ENCODE measurements at places on chromosomes 12 and 14.

DNA sequence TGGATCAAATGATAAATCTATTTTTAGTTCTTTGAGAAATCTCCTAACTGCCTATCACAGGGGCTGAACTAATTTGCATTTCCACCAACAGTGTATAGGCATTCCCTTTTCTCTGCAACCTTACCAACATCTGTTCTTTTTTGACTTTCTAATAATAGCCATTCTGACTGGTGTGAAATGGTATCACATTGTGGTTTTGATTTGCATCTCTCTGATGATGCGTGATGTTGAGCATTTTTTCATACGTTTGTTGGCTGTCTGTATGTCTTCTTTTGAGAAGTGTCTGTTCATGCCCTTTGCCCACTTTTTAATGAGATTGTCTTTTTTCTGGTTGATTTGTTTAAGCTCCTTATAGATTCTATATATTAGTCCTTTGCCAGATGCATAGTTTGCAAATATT lies 67.1 kb downstream of the IFNG-AS1 start:
- DNase-seq: no peak

DNA sequence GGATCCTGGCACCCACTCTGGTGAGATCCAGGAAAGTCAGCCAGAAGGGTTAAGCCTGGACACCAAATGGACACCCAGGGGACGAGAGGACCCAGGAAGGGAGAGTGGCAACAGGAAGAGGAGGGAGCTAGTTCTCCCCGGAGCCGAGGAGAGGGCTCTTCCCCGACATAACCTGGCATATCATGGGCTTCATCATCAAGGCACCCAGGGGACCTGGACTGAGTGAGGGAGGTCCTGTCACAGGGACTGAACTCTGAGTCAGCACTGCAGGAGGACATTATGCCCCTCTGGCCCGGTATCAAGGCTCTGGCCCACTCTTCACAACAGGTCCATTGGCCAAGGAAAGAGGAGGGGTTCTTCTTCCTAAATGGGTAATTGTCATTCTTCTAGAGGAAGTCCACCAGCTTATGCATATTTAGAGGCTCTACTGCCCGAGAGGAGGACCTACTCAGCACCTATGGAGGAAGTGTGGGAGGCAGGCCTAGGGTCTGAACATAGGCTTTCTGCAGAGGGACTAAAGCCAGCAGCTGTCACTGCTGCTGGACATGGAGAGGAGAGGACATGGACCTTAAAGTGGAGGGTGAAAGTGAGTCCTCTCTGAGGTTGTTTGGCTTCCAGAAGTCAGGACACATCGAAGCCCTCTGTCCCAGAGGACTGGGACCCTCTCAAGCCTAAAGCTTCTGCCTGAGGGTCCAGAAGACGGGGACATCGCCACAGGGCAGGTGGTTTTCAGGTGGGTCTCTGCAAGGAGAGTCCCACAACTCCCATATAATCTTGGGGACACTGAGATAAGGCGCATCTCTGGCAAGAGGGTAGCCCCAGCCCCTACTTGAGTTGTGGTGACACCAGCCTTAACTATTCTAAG lies 18.6 kb downstream of the ISCA2 start:
- no peak for DNase-seq

DNA sequence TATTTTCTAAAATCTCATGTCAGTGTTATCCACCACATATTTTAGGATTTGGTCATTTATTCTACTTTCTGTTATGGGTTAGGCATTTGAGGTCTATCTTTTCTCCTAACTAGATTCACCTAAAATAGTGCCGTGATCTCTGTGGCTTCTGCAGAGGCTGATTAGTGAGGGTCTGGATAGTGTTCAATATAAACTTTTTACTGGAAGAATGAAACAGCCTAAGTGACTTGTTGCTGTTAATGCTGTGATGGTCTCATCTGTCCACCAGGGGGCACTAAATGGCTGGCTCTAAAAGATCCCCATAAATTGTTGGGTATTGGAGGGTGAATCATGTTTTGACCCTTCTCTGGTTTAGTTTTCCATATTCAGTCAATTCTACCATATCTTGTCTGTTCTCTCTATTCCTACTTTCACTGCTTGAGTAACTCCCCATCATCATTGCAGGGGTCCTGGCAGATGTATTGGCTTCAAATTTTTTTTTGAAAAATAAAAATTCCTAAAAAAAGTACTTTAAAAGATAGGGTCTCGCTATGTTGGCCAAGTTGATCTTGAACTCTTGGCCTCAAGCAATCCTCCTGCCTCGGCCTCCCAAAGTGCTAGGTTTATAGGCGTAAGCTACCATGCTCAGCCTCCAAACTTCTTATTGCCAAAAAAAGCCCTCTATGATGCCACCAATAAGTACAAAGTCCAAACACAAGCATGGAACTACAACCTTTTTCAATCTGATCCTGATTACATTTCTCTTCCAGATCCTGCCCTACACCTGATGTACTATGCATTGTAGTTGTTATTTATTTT lies 6.9 kb downstream of the PABPN1 start:
- peak; percentile 78 for DNase-seq

DNA sequence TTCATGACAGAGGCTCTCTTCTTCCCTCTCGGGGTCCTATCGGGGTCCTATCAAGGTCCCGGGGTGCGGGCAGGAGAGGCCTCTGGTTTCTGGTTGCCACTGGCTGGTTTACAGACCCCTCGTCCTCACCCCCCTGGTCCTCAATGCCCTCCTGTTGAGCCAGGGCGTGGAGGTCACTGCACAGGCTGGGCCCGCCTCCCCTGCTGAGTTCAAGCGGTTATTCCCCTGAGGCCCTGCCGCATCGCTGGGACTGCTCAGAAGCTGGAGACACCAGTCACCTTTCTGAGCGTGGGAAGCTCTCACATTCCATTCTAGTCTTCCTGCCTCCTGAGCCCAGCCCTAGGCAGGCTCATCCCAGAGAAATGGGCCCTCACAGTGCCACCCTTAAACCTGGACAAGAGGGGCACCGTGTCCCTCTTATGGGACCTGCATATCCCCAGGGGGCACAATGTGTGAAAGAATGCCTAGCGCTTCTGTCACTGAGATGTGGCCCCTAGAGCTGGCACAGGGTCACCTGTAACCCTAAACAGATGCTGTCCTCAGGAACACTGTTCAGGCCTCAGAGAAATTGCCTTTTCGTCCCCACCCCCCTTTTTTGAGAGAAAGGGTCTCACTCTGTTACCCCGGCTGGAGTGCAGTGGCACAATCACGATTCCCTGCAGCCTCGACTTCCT lies 177.7 kb upstream of the RGS6 start:
- DNase-seq: no peak

DNA sequence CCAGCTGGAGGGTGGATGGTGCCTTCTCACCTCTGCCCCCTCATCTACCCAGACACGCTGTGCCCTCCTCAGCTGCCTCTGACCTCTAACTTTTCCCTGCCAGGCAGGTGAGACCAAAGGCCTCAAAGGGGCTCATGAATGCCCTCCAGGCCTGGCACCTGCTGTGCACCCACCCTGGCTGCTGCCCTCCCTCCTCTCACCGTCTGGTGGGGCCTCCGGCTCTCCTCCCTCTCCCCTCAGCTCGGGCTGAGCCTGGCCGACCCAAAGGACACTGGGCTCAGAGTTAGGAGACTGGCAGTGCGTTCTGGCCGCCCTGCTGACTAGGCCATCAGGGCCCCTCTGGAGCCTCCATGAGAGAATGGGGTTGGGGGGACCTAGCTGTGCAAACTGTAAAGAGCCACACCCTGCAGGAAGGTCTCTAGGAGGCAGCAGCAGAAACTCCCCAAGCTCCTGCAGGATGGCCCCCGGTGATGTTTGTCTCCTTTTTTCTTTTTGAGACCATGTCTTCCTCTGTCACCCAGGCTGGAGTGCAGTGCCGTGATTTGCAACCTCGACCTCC lies 40.3 kb upstream of the PPP1R13B start:
- DNase-seq: no peak

DNA sequence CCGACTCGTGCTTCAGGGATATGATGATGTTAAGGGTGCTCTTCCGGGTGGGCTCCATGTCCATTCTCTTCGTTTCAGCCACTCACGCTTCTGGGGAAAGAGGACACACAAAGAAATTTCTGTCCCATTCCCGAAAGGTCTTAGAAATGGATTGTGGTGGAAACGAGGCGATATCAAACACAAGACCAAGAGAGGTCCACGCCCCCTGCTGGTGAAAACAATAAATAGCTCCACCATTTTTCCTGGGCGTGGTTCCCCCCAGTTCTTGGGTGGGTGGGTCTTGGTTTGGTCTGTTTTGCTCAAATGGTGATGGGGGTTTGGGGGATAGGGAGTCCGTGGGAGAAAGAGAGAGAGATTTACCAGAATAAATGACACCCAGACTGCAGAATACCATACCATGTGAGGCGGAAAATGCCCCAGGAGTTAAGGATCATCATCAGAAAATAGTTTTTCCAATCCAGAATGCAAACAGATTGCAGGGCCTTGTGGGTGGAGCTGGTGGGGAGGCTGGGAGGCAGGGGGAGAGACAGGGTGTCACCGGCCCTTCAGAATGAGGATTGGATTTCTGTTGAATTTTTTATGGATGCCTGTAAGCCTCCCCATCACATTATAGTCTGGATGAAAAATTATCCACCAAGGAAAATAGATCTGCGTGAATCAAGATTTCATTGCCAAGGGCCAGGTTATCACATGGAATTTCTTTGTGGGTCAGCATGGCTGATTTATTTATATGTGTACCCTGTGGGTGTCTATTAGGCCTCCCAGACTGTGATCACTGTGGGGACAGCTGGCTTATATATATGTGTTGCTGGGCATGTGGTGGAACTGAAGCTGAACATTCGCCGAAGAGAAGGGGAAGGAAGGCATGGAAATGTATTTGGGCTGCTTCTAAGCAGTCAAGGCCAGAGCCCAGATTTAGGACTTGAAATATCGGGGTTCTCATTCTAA lies 55.8 kb downstream of the SRRM4 start:
- DNase-seq: peak; percentile 35

DNA sequence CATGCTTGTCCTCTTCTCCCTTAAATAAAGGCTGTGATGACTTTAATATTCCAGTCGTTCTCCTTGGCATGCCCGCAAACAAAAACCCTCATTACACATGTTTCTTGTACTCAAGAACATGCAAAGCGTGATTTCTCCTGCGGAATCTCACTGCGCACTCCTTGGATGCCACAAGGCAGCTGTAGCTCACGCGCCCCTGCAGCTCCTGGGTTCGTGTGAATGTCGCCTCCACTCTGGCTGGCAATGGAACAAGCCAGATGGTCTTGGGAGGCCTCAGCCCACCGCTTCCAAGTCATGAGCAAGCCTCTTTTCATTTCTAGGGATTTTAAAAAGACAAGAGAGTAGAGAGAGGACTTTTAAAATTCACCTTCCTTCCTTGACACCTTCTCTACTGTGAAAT lies 403.8 kb downstream of the PCNX1 start:
- no peak for DNase-seq

- DNase-seq: peak; percentile 71
Observed at GRCh38 chr14:78448164-78449094, 278.3 kb downstream of the NRXN3 start.

DNA sequence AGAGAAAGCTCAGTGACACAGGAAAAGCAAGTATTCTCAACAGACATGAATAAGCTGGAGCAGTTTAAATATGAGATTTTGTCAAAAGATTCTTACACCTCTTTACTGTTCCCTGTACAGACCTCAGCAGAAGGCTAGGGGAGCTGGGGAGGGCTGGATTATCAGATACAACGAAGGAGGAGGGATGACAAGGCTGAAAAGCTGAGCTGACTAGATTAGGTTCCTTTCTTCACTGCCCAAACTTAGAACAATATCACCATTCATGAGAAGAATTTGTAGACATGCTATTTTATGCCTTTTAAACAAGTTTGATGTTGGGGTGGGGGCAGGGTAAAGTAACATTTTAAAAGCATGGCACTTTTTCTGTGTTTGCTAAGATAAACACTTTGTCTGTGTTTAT lies 611.1 kb downstream of the AACS start:
- DNase-seq: no peak

- DNase-seq: no peak
Observed at GRCh38 chr12:88399811-88400210, 180.5 kb downstream of the KITLG start.

- no peak for DNase-seq
Observed at GRCh38 chr12:75564852-75565251, 53.4 kb upstream of the KRR1 start.

GRCh38 chr14:75383721-75384120 lies 44.1 kb upstream of the JDP2 start:
- DNase-seq: peak; percentile 78

DNA sequence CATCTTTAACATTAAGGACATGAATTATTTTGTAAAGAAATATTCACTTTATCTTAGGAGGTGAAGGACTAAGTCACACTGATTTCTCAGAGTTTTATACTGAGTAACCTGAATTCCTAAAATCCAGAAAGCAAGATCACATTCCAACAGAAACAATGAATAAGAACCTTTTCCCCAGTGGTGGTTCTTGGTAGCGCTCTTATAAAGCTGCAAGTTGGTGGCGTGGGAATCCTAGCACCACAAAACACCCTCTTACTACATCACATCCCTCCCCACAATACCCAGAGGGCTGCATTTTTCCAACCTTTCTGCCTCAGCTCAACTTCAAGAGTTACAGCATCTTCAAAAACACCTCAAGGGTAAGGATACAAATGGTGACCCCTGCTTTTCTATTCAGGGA lies 44.0 kb upstream of the SMUG1 start:
- DNase-seq: no peak

DNA sequence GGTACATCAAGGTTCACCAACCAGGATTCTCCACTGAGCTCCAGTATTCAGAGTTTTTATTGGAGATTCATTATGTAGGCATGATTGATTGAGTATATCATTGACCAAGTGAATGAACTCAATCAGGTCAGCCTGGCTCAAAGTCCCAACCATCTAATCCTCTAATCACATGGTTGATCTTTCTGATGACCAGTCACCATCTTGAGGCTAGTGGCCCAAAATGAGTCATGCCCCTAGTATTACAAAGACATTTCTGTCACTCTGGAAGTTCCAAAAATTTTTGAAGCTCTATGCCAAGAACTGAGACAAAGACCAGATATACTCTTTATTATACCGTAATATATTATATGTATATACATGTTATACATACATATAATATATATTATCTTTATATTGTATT lies 75.9 kb upstream of the ATF7IP start:
- DNase-seq: peak; percentile 71

- no peak for DNase-seq
Observed at GRCh38 chr12:53036802-53037201, 13.1 kb upstream of the TNS2 start.

DNA sequence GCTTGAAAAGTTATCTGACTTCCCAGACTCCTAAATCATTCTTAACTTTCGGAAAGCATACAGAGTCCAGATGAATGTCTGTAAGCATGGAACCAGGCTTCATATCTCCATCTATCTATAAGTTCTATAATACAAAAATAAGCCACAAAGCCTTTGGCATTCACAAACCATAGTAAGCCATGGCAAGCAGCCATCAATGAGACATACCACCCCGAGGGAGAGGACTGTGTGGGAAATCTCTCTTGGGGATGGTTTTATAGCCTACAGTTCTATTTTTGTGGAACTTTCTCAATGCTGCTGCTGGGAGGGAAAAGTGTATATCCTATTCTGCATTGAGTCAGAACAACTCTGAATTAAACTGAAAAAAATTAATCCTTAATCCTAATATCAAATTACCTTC lies 20.4 kb downstream of the EGLN3 start:
- DNase-seq: no peak

DNA sequence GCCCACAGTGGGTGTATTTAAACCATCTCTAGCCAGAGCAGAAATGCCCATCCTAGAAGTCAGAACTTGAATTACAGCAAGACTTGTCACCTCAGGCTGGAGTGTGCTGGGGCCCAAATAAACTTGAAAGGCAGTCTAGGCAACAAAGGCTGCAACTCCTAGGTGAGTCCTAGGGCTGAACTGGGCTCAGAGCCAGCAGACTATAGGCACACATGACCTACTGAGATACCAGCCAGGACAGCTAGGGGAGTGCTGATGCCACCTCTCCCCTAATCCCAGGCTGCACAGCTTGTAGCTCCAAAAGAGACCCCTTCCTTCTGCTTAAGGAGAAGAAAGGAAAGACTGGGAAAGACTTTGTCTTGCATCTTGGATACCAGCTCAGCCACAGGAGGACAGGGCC lies 106.0 kb downstream of the TXNDC16 start:
- no peak for DNase-seq

All from suppressor macrophage treated with lipopolysaccharide for 4 hours (primary cell).